ENCODE measurements at places on chromosomes 6 and 20.

GRCh38 chr20:57526087-57526884 lies 1.3 kb upstream of the CTCFL start:
- DNase-seq = peak; percentile 45

DNA sequence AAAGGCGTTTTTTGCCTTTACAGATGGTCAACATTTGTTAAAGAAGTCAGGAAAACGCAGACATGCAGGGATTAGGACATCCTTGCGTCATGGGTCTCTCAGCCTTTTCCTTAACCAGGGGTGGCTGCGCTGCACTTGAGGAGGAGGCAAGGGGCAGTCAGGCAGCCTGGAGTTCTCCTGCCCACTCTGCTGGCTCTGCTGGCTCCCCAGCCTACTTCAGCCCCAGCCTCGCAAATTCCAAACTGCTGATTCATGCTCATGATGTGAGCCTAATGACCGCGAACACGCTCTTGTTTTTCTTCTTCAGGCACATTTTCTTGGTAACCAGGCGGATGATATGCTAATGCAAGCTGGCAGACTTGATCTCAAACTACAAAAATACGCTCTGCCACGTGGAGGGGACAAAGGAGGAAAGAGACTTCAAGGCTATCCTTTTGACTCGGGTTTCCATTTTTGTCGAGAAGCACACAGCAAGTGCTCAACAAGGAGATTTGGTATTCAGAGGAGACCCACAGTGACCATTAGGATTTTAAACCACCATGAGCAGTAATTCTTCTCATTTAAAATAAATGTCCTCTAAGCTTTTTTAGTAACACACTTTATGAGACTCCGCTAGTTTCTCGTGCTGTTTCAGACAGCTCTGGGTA lies 290.3 kb upstream of the STXBP5 start:
- DNase-seq = no peak

DNA sequence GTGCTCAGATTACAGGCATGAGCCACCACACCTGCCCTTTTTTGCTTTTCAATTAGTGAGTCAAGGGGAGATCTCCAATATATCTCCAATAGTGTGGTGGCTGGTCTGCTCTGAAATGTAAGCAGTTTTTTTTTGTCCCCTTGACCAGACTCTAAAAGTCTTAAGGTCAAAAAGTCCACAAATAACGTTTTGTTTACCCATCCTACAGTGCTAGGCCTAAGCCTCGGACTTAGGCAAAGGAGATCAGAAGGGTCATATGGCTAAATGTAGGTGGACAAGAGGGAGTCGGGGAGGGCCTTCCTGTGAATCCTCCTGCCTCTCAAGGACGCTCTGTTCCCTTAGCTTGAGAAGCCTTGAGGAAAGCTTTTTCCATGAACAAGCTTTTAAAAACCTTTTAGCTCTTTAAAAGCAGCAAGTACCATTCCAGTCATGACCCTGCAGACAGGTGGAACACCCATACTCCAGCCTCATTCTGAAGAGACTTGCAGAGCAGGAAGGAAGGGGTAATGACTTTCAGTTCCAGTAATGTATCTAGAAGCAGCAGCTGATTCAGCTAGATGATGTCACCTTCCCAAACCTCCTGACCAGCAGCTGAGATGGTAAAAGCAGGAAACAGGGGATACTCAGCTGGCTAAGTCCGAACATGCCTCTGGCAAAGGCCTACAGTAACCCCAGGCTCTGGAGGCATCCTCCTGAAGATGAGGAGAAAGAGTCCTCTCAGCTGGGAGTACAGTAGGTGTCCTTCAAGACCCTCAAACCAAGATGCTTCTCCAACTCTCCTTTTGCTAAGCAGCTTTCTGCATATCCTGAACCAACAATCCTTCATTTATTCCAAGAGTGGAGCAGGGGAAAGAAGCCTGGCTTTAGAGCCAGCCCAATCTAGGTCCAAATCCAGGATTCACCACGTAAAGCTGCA lies 23.6 kb downstream of the BCL2L1 start:
- DNase-seq = peak; percentile 70

DNA sequence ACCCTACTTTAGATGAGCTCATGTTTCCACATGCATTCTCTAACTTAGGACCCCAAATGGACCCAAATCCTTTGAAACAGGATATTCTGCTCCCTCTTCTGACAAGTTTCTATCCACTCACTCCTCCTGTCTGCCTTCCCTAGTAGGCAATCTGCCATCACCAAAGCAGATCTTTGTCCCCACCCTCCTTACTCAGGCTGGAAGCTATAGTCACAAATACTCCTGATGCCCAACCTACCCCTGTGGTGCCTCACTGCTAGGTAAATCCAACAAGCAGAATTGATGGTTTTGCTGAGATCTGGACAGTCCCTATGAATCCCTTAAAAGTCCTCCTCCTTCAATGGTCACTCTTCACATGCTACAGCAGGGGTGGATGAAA lies 21.7 kb downstream of the ELOVL5 start:
- no peak for DNase-seq

DNA sequence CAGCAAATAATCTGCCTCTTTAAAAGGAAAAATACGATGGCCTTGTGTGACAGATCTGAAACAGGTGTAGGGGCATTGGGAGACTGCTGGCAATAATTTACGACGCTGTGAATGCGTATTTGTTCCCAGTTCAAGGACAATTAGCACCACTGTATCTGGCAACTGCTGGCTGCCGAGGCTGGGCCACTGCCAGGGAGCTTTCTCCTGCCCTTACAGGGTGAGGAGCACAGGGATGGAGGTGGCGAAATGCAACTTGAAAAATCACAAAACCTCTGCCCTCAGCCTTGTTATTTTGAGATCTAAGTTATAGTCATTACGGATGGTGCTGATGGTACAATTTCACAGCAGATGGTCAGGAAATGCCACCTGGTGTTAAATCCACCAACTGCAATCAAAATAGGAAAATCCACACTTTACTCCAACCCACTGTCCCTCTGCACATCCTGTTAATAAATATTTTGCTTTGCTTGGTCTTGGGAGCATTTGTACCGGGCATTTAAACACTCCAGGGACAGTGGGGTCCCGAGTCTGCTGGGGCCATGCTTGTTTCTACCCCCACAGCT lies 6.4 kb downstream of the MYLK4 start:
- DNase-seq = no peak

DNA sequence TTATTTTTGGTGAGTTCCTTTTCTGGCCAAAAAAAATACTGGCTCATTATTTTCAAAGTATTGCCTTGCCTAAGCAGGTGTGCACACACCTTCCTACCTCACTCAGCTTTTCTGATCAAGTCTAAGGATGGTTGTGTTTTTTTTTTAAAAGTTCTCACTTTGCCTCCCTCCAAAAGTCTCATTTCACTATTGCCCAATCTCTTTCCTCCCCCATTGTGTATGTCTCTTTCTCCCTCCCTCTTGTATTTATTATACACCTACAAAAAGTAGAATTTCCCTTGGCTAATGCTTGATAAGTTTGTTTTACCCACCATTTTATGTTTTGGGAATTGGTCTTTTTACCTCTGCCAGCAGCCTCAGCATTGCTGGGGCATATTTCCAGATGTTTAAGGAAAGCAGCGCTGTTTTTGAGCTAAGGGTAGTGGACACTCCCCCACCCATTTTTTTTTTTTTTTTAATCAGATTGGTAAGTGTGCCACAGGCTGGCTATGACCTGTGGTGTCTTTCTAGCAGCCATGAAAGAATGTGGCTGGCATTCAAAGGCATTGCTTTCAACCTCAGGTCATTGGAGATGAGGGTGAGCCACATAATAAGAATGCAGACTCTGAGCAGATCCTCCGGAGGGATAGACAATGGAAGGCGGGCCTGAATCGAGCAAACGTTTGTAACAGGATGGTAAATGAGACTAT lies 668.6 kb downstream of the UTRN start:
- no peak for DNase-seq

DNA sequence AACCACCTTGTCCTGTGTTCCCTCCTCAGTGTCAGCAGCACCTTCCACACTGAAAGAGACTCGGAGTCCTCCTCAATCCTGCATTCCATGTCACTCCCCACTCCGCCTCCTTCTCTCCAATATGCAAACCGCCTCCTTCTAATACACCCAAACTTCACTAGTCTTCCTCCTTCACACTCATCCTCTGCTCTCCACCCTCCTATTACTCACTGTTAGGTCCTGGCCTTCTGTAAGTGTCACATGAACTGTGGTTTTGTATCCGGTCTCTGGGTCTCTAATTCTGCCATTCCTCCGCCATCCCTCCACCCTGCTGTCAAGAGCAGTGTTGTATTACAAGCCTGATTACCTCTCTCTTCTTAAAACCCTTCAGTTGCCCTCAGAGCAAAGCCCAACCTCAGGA lies 200.5 kb upstream of the CDYL start:
- no peak for DNase-seq

DNA sequence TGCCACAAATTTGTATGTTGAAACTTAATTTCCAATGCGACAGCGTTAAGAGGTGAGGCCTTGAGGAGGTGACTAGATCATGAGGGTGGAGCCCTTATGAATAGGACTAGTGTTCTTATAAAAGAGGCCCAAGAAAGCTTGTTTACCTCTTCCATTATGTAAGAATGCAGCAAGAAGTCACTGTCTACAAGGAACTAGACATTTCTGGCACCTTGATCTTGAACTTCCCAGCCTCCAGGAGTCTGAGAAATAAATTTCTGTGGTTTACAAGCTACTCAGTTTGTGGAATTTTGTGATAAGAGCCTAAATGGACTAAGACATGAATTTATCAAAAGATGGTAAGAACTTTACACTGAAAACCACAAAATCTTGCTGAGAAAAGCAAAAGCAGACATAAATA lies 173.6 kb upstream of the SGK1 start:
- DNase-seq = no peak

- DNase-seq = peak; percentile 16
These were observed 313.6 kb downstream of the ALDH8A1 start for GRCh38 chr6:134636186-134636799.

- DNase-seq = no peak
These were observed 91.2 kb downstream of the JARID2 start for GRCh38 chr6:15336900-15337560.

GRCh38 chr20:32496811-32497533 lies 88.2 kb downstream of the NOL4L start:
- DNase-seq = no peak

DNA sequence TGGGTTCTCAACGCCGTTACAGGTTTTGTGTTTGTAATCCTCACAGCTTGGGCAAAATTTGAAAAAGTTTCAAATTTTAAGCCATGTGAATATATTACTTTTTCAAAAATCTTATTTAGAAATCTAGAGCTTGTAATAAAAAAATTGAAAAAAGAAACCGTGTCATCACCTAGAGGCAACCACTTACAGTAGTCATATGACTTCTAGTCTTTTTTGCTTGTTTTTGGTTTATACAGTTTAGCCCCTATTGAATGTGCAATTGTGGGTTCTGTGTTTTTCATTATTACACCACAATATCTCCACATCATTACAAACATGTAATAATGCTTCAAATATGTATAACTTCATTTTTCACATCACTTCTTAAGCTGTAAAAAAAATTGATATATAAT lies 888 bp downstream of the DYNLRB1 start:
- DNase-seq = no peak

DNA sequence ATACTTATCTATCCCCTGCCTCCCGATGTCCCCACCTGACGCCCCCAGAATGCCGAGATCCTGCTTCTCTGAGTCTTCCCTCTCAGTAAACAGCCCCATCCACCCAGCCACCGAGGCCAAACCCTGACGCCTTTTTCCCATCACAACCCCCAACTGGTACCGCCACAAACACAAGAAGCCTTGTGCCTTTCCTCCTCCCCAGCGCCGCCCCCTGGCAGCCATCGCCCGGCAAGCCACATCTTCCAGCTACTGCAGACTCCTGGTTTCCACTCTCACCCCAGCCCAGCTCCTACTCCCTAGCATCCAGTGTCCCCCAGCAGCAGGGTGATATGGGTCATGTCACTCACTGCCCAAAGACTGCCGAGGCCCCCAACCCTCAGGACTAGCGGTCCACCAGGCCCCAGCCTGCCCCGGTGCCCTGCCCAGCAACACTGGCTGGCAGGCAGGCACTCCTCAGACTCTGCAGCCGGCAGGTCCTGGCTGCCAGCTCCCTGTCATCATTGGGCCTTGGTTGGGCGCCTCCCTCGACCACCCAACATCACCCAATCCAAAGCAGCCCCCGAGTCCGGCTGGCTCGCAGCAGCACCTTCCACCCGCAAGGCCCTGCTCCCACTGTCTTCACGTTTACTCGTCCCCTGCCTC lies 11.2 kb downstream of the TCFL5 start:
- no peak for DNase-seq

DNA sequence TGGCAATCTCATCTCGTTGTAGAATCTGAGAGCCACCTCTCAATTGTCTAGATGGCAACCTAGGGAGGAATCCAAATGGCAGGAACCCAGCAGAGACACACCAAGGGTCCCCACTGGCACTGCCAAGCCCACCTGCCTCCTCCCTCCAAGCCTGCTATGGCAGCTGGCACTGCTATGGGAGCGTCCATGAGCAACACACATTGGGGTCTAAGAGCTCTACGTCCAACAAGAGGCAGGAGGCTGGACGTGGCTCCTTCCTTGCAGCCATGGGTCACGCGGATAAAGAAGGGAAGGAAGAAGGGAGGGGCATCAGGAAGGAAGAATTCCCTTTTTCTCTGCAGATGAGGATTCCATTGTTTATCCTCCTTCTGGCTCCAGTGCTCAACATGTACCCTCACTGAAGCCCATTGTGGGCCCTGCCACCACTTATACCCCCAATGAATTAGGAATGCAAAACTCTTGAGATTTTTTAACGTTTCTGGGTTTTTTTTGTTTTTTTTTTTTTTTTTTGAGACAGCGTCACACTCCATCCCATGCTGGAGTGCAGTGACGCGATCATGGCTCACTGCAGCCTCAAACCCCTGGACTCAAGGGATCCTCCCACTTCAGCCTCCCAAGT lies 17.3 kb downstream of the ATP9A start:
- DNase-seq = no peak

Measured in OCI-LY7 (cell line).